ENCODE measurements at places on chromosomes 6 and 20.

GRCh38 chr6:127902933-127903332 is 2.1 kb upstream of the THEMIS start:
- no peak for DNase-seq

GRCh38 chr20:13681248-13682125 is 42.8 kb upstream of the TASP1 start:
- no peak for DNase-seq

DNA sequence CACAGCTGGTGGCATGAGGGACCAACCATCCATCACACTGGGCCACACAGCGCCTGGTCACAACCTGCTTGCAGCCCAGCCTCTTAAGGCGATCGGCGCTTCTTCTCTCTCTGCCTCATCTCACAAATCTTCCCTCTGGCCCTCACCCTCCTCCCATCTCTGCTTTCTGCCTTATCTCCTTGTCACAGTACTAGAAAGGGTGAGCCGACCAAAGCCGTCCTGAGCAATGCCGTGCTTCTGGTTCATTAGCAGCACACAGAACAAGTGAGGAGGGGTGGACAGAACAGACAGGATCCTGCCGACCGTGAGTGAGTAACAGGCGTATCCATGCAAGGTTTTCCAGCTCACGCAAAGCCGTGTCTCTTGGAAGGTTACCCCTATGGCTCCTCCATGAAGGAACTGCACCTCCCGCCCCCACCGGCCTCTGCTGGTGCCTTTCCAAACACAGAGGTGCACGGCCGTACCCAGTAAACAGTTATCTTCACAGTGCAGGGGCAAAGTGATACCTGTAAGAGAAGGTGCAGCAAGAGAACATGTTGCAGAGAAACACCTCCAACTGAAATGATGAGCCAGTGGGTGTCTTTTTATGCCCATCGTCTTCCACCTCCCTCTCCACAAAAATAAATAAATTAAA is 331.7 kb downstream of the FARS2 start:
- no peak for DNase-seq

- no peak for DNase-seq
Observed at GRCh38 chr20:40769677-40770285, 80.7 kb upstream of the MAFB start.

GRCh38 chr6:108156180-108156937 is 9.5 kb upstream of the NR2E1 start:
- no peak for DNase-seq

GRCh38 chr6:90183587-90184333 is 112.9 kb downstream of the BACH2 start:
- no peak for DNase-seq

- no peak for DNase-seq
Observed at GRCh38 chr20:13567663-13568062, 71.1 kb downstream of the TASP1 start.

- DNase-seq: no peak
Observed at GRCh38 chr20:34448517-34448916, 67.7 kb upstream of the DYNLRB1 start.

DNA sequence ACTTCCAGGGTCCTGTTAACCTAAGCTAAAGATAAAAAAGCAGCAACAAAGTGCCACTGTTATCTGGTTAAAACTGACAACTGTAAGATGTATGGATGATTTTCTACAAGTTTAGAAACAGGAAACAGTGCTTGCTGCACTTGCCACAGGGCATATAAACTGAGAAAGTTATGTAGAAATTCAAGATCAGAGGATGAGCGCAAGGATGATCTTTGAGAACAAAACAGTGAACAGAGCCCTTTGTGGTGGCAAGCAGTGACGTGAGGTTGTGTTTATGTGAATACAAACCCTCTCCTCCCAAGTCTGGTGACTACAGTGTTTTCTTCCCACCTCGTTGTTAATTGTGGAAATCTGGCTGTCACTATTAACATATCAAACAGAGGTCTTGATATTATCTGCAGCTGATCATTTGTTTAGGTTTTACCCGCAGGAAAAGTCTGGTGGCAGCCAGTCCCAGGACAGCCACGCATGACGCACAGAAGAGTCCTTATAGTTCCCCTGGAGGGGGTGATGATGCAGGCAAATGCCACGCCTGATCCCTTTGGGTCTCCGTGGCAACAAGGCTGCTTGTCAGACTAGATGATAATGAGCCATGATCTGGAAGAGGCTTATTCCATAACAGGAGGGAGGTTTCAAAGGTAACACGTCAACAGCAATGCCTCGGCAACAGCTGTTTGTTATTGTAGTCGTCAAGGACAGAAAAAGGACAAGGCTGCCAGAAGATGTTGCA is 43.1 kb upstream of the TNFAIP3 start:
- no peak for DNase-seq

DNA sequence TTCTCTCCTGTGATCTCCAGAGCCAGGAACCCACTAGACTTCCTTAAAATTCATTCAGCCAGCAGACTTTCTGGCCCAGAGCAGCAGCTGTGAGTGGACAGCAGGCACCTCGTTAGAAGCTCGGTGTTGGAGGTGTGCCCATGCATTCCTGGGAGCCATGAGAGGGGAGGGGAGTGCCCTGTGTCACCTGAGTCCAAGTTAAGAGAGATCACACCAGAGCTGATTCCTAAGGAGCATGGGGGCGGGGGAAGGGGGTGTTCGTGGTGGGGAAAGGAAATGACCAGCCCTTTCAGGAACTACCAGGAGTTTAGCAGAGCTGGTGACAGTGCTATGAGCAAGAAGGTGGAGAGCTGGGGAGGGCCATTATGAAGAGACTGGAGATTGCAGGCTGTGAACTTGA is 46.9 kb downstream of the GFRA4 start:
- no peak for DNase-seq

- DNase-seq: no peak
Observed at GRCh38 chr20:57287901-57288300, 21.5 kb upstream of the BMP7 start.

DNA sequence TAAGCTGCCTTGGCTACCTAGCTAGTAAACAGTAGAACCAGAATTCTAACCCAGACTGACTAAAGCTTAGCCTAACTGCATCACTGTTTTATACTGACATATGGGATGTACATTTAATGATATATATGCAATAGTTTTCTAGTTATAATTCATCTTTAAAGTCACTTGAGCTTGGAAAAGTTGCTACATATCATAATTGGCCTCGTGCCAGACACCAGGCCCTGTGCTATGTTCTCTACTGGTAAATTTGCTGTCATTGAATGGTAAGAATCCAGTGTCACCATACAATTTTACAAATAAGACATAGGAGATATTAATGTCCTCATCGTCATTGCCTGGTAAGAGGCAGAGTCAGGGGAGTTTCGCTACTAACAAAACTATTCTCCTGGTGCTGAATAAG is 396.8 kb downstream of the CDKAL1 start:
- no peak for DNase-seq

DNA sequence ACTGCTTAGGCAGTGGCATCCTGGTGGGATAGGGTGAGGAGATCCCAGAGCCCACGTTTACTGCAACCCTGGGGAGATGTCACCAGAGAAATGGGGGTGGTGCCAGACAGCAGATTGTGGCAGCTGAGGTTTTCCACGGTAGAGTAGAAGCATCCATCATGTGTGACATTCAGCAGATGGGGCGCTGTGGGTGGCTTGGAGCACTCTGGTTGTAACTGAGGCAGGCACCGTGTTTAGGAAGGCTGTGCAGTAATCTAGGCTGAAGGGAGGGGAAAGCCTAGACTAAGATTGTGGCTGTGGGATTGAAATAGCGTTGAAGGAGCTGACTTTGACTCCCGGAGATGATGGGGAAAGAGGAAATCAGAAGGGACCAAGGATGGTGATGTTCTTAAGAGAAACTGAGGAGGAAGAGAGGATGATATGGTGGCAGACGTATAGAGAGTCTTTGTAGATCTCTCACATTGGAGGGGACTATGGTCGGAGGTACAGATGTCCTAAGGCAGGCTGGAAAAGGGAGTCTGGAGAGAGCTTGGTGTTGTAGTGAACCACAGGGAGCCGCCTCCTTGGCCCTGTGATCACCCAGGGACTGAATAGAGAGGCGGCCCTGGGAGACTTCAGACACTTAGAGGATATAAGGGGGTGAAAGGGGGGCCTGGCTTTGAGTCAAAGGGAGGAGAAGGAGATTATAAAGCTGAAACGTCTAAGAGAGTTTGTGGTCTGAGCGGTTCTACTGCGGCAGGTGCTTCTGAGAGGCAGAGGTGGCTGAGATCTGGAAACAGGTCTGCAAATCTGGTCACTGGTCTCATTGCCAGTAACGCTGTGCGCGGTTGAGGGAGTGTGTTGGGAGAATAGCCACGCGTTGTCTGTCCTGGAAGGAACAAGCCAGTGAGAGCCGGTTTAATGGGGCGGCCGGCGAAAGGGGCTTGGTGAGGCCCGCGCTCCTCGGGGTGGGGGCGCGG is 792 bp upstream of the MICA start:
- no peak for DNase-seq

GRCh38 chr20:17622086-17622850 is 52.4 kb downstream of the DSTN start:
- DNase-seq: no peak

DNA sequence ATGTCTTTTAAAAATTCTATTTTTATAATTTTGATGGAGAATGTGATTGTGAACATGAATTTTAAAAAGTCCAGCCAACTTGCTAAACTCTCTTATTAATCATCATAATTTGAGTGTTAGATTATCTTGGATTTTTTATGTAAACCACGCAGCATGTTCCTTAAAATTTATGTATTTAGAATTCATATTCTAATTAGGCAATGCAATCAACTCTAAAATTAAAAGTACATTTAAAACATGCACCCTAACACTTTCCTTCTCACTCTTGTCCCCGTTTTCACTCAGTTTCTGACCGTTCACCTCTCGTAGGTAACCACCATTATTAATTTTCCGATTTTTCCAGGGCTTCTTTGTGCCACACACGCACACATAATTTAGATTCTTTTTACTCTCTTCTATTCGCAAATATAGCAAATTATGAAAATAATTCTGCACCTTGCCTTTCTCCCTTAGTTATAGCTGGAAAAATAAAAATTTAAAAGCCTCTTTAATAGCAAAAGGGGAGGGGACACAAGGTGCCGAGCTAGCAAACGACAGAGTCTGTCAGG is 329 bp upstream of the ZKSCAN3 start:
- no peak for DNase-seq

GRCh38 chr20:9218531-9218961 is 149.7 kb downstream of the PLCB4 start:
- no peak for DNase-seq

Data from hippocampal formation (tissue), 2 donors.